Esophagus muscularis mucosa (tissue), 4 donors: ENCODE measurements at places on chromosomes 7 and 10.
A peak's percentile ranks its signal among the peaks of the same experiment; 100 is the strongest.

DNA sequence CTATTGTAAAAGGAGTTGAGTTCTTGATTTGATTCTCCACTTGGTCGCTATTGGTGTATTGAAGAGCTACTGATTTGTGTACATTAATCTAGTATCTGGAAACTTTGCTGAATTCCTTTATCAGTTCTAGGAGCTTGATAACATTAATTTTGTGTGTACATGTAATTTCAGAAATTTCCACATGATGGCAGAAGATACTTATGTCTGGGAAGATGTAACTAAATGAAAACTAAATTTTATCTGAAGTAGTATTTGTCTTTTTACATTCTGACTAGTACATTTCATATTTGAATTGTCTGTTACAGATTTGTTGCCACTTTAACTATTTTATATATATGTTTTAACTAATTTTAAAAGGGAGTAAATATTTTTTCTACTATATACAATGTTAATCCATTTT, 27.6 kb downstream of the SDHAF3 start:
- DNase-seq = no peak

- no peak for DNase-seq
Measured at GRCh38 chr10:69855346-69856111, 53.8 kb downstream of the COL13A1 start.

DNA sequence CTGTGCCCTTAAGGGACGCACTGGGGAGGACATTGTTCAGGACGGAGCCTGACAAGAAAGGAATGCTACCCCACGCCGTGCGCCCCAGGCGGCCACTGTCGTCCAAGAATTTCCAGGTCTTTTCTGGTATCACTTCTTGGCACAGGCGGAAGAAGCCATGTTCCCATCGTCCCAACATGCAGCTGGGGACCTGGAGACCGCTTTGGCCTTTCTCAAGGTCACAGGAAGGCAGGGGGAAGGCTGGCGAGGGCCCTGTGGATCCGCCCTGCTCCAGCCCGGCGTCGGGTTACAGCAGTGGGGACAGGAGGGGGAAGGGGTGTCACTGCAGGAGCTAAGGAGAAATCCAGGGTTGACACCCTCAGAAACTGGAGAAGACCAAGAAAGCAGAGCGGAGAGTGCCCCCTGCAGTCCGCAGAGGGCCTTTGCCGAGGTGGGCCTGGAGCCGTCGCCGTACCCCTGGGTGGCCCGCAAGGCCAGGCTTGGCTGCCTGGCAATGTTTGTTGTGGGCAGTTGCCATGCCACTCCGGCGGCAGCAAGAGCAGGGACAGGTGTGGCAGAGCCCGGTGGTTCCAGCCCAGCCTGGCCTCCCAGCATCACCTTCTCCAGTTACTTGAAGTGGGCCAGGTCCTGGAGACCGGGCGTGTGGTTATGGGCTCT, 104.1 kb downstream of the LHPP start:
- DNase-seq = no peak

- DNase-seq = no peak
Measured at GRCh38 chr10:103759100-103759781, 96.1 kb downstream of the SH3PXD2A start.

DNA sequence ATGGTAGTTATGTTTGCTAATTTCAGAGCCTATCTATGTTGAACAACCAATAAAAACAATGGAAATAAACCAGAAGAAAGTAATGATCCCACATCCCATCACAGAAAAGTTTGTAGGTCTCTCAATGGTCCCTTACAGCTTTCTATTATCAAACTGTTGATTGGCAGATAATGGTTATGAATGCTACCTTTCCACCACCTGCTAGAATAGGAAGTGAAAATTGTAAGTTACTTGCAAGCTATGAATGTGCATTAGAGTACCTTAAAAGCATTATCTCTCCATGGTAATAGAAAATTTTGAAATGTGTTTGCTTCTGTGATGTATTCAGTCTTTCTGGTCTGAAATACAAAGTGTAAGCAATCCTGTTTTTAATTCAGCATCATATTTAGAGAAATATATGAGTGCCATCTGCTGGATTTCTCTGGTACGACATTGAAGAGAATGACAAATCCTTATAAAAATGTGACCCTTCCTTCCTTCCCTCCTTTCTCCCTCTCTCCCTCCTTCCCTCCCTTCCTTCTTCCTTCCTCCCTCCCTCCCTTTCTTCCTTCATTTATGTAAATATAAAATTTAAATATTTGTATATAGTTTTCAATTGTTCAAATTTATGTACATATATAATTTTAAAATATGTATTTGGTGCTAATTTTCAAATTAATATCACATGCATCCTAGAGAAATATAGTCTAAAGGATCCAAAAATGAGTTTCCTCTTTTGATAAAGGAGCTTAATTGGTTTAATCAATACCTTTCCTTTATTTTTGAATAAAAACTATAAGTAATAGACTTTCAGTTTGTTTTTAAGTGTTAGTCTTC, 41.4 kb upstream of the PNLIPRP3 start:
- DNase-seq = no peak

DNA sequence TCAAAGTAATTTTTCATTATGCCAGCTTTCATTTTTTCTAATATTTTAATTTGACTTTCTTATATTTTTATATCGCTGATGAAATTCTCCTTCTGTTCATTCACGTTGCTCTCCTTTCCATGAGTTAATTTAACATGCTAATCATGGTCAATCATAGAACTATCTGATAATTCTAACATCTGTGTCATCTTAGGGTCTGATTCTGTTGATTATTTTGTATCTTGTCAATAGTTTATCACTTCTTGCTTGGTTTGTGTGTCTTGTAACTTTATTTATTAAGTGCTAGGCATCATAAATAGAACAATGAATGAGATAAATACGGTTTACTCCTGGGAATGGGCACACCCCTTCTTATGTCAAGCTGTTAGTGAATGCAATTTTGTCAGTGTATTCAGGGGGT, 11.0 kb downstream of the TCERG1L start:
- no peak for DNase-seq

DNA sequence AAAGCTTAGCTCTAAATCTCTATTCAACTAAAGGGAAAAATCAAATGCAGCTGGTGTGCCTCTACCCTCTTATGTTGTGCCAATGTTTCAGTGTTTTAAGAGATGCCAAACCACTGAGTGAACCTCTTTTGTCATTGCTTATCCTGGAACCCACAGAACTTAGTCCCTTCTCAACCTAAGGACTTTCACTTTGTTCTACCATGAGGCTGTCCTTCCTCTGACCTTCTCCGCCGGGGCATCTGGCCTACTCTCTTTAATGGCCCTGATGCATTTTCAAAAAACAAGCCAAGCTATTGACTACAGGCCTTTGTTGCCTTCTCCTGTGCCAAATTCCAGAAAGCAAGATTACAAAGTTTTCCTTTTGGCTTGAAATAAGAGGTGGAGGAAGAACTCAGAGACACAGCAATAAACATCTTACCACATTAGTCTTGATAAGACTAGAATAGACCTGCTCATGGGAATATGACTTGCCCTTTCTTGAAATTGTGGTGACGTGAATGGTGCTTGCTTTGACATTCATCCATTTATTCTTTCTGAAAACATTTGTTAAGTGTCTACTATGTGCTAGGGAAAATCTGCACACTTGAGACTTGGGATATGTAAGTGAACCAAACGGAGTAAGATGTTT, 253.2 kb upstream of the SMIM30 start:
- DNase-seq = no peak

- DNase-seq = no peak
Measured at GRCh38 chr10:77547307-77548050, 90.1 kb downstream of the KCNMA1 start.

DNA sequence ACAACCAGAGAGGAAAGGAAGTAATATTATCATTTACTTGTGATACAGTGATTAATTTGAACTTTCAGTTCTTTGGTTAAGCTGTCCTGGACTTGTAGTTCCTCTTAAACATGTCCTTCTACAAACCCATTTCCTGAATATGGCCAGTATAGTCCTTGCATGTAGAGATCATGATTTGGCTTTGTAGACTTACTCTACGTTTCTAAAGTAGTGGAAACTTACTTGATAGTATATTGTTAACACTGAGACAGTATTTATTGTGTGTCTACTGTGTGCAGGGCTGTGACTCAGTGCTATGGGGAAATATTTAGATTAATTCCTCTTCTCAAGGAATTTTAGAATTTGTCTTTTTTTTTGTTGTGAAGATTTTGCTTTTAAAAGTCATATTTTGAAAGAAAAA, 109.5 kb downstream of the NRF1 start:
- DNase-seq = no peak

- no peak for DNase-seq
Measured at GRCh38 chr10:73086816-73087215, 9.8 kb downstream of the P4HA1 start.

DNA sequence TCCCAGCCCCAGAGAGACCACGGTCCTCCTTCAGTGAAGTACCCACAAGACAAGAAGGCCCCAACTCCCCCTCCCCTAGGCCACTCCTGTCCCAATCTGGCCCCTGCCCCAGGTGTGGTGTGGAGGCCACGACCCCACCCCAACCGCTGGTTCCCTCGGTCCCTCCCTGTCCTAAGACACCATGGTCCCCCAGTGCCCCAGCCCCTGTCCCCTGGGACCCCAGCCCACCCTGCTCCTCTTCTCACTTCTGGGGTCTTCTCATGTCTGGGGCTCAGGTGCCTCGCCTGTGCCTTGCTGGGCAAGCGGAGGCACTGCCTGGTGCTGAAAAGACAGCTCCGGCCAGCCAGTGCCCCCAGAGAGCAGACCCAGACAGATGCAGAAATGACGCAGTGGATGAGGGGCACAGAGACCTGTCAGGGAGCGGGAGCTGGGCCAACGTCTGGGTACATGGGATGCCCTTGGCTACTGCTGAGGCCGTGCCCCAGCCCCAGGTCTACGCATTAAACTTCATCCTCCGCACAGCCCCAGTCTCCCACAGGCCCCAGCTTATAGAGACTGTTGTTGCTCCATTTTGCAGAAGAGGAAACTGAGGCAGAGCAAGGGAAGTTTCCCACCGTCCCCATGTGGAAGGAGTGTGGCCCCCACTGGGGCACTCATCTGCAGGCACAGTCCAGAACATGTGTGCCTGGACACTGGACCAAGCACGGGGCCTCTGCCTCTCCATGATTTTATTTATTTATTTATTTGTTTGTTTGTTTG, 14.8 kb downstream of the GRIFIN start:
- no peak for DNase-seq

GRCh38 chr10:125543796-125544195, 139.2 kb downstream of the TEX36 start:
- peak; percentile 70 for DNase-seq

GRCh38 chr7:45663167-45663921, 89.2 kb downstream of the ADCY1 start:
- DNase-seq = no peak

GRCh38 chr7:38482521-38482920, 148.7 kb downstream of the AMPH start:
- no peak for DNase-seq

DNA sequence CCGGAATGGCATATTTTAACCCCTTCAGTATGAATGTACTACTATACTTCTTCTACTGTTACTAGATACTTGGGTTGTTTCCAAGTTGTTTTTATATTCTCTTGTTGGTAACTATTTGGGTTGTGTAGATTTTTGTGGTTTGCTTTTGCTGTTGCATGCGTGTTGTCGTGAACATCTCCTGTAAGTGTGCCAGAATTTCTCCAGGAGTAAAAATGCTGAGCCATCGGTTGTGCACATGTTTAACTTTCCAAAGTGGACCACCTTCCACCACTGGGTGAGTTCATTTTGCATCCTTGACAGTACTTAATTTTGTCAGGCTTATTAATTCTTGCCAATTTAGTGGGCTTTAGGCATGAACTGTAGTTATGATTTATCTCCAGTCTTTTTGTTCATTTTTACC, 47.9 kb downstream of the CSGALNACT2 start:
- no peak for DNase-seq

- DNase-seq = no peak
Measured at GRCh38 chr10:79400146-79401004, 45.0 kb downstream of the ZCCHC24 start.

- DNase-seq = no peak
Measured at GRCh38 chr7:151094675-151095074, 8.4 kb downstream of the AGAP3 start.

GRCh38 chr10:3036155-3037021, 31.0 kb upstream of the PFKP start:
- DNase-seq = no peak

DNA sequence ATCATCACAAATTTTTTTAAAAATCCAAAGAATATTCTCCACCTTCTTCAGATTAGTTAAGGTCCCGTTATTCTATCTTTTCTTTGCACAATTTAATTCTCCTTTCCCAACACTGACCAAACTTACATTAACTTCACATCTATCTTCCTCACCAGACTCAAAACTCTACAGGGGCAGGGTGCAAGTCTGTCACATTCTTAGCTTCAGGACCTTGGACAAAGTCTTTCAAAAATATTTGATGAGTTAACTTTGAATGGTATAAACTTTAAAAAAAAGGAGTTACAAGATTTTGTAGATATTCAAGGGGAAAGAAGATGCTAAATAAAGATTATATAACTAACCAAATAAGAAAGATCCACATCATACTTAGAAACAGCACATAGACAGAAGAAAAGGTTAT, 132.7 kb downstream of the ZNF438 start:
- DNase-seq = no peak

- DNase-seq = no peak
Measured at GRCh38 chr7:116653204-116653603, 18.8 kb upstream of the MET start.

- no peak for DNase-seq
Measured at GRCh38 chr7:6553448-6554044, 2.3 kb upstream of the GRID2IP start.

- no peak for DNase-seq
Measured at GRCh38 chr10:122199070-122199469, 72.0 kb upstream of the BTBD16 start.

- DNase-seq = peak; percentile 66
Measured at GRCh38 chr10:118952493-118953295, 76.8 kb upstream of the NANOS1 start.

DNA sequence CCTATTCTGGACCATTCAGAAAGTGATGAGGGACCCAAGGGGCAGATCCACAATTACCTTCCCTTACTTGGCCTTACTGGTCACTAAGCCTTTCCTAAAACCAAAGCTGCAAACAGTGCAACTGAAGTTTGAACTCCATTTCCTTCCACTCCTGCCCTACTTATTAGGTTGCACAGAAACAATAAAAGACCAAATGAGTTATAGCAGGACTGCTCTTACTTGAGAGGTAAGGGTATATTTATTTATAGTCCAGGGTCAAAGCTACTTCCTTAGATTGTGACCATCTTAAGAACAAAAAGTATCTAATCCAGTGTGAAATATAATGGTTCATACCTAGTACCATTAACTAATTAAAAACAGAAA, 27.0 kb downstream of the CDK6 start:
- DNase-seq = no peak

DNA sequence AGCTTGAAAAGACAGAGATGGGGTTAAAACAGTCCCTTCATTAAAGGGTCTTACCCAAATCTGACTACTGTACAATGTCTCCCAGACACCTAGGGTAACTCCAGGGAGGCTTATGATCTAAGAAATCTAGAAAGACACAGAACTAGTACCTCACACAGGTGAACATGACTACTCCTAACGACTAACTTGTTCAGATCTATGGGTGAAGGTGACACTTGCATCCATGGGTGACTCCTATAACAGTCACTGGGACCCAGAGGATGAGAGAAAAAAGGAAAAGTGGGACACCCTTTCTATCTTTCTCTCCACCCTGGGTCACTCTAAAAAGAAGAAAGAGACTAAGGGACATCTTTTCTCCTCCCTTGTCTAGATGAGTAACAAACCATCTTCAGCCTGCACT, 19.2 kb downstream of the AKR1C8 start:
- no peak for DNase-seq

GRCh38 chr10:5419466-5420094, 7.2 kb downstream of the NET1 start:
- no peak for DNase-seq

GRCh38 chr10:129059977-129060376, 407.1 kb upstream of the MGMT start:
- DNase-seq = peak; percentile 66

- DNase-seq = no peak
Measured at GRCh38 chr7:150385302-150385723, 6.2 kb downstream of the ZNF775 start.
